ENCODE measurements at places on chromosomes 5 and 9.

DNA sequence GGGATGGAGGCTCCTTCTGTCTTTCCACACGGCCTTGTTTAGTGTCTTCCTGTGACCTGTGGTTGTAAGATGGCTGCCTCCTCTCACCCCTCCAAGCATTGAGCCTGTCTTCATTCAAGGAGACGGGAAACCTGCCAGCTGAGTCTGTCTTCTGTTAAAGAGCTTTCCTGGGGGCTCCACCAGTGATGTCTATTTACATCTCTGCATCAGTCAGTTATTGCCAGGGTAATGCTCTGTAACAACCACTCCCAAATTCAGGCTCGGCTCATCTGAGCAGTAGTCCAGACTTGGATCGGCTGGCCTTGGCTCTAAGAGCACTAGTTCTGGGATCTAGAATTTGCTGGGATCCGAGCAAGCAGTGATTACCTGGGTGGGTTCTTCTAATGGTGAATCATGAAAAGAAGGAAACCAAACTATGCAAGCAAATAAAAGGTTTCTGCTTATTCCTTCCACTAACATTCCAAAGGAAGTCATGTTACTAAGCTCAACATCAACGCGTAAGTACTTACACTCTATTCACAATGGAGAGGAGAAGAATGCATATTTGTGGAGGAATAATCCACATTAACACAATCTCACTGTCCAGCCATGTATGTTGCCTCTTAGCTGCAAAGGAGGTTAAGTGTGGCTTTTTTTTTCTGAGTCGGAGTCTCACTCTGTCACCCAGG, 61.7 kb downstream of the GALNT12 start:
- no peak for DNase-seq

- DNase-seq = no peak
These were observed 311.8 kb upstream of the DMRT1 start for GRCh38 chr9:529731-530130.

GRCh38 chr5:94021246-94021645, 279.8 kb upstream of the POU5F2 start:
- DNase-seq = peak; percentile 72

DNA sequence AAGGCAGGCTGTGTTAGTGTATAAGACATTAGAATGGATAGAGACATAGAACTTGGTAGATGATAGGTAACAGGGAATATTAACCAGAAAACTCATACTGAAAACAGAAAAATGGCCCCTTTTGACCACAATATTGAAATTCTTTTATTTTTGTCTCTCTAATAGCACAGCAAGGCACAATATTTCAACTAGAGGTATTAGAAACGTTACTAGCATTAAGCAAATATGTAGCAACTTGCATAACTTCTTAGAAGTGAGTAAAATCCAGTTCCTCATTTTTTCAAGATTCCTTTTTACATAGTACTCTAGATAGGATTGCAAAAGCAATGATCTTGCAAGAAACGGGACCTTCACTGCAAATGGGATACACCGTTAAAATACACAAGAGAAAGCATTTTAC, 102.7 kb upstream of the VCAN start:
- DNase-seq = no peak

DNA sequence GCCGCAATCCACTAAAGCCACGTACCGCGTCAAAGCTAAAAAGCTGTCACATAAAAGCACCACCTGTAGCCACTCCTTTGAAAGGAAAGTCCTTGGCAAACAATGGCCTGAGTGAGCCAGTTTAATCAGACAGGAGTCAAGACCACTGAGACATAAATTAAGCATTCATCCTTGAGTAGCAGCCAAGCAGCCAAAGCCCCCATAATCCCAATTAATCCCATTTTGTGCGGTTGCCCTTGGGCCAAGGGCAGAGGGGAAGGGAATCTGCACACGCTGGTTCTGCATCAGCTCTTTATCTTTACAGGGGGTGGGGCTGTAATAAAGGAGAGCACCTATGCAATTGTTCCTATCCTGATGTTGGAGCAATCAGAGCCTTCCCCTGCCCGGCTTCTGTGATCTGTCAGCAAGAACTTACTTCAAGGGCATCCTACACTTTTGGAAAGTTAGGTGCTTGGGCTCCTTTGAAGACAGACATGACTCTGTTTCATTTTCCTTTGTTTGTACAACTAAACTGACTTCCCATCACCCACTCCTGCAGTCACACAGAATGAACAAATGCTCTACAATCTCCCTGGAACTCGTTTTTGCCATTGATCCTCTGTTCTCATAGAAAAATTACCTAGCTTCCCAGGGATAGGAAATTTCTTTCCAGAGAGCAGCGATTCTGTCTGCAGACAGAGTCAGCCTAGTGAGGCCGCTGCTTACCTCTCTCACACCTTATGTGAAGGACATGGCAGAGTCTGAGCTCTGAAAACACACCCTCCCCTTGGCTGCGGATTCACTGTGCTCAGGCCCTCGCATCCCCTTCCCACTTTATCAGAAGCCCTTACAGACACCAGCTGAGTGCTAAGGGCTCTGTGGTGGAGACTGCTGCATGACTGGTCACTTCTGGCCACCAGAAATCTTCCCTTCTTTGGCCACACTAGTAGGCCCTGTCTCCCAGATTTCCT, 116.2 kb upstream of the TBCA start:
- DNase-seq = no peak

- no peak for DNase-seq
These were observed 57.6 kb downstream of the DPYSL3 start for GRCh38 chr5:147452165-147452811.

DNA sequence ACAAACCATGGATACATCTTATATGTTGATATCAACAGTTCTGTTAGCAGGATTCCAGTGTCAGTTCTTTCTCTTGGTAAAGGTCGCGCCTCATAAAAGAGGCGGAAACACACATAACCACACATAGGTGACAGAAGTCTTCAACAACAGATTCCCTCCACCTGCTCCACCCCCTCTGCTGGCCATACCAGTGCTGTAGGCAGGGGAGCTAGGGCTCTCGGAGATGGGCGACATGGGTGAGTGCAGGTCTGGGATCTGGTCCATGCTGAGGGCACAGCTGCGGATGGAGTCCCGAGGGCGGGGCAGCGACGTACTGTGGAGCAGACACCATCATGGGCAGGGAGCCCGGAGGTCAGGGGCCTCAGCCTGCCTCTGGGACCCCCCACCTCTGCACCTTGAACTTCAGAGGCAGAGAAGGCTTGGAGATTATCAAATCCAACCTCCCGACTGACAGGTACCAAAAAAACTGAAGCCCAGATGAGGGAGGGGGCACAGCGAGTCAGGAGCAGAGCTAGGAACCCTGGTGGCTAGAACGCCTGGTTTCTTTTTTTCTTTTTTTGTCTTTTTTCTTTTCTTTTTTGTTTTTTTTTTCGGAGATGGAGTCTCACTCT, 12.0 kb upstream of the TOR2A start:
- DNase-seq = no peak

- no peak for DNase-seq
These were observed 671 bp downstream of the LRRC26 start for GRCh38 chr9:137168904-137169856.

GRCh38 chr9:76379494-76379893, 14.7 kb downstream of the RFK start:
- DNase-seq = no peak

GRCh38 chr5:79544131-79544530, 30.2 kb upstream of the HOMER1 start:
- DNase-seq = no peak

- DNase-seq = no peak
These were observed 163.1 kb downstream of the SEC61B start for GRCh38 chr9:99385215-99385614.

Data from COLO829 (cell line).